ENCODE measurements at places on chromosomes 6 and 20.

GRCh38 chr20:4138056-4138455 lies 122.7 kb upstream of the RNF24 start:
- no peak for DNase-seq

GRCh38 chr20:37598100-37598543 lies 70.4 kb upstream of the BLCAP start:
- no peak for DNase-seq

GRCh38 chr20:31508517-31509244 lies 5.6 kb upstream of the HM13 start:
- no peak for DNase-seq

DNA sequence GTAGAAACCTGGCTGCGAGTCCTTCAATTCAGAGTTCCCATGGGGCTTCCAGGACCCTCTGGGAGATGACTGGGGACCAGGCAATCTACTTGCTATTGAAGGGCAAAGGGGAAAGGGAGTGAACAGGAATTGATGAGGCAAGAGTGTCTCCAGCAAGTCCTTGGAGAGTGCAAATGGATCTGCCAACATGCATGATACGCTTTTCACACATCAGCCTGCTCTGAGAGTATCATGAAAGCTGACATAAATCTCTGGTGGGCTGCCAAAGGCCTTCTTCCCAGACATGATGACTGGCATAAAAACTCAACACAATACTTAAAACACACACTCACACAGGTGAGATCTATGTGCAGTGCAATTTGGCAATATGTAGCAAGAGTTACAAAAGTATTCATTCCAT lies 759.1 kb downstream of the PTPRT start:
- DNase-seq = no peak

DNA sequence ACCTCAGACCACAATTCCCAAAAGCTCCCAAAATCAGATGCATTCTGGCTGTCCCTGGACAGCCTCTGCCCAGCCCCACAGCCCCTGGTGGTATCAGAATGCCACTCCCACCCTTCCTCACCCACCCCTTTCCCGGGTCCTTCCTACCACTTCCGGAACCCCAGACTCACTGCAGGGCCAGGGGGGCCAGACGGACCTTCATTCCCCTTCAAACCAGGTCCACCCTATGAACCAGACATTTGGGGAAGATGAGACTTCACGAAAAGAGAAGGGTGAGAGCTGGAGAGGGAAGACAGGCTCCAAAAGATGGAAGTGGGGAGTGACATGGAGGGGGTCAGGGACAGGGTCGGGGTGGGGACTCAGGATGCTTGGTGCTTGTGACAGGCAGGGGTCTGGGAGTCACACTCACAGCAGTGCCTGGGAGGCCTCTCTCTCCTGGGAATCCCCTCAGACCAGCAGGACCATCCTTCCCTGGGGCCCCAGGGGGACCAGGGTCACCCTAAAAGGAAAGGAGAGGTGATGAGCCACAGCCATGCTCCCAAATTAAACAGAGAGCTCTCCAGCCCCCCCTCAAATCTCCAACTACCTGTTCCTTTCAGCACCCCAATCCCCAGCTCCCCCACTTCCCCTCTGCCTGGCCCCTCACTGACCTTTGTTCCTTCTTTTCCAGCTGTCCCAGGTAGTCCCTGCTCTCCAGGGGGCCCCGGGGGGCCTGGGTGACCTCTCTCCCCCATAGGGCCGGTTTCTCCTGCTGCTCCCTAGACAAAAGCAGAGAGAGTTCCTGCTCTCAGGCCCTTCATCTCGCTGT lies 20.2 kb downstream of the COL11A2 start:
- DNase-seq = no peak

GRCh38 chr6:7848229-7848628 lies 62.4 kb downstream of the TXNDC5 start:
- DNase-seq = no peak

DNA sequence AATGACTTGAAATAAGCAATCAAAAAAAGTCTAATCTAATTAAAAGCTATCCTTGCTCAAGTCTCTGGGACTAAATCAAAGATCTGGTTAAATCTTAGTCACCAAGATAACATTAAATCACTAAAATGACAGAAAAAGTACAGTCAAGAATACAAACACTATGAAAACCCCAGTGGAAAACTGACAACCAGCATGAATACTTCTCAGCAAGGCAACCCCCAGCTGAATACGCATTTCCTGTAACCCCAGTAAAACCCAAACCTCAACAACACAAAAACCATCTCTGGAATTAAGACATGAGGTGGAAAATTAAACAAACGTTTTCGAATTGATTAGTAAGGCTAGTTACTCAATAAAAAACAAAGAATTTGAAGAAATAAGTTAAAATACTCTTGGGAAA lies 23.7 kb upstream of the ZC3H12D start:
- DNase-seq = no peak

- DNase-seq = no peak
Measured at GRCh38 chr20:10731190-10731965, 57.6 kb upstream of the JAG1 start.
